Dorsolateral prefrontal cortex (tissue), 122 donors: ENCODE measurements at places on chromosomes 4 and X. TPM values are rescaled to one million over a fixed set of nuclear protein-coding genes. Genes with fewer than 3 reads are reported as not detected.

DNA sequence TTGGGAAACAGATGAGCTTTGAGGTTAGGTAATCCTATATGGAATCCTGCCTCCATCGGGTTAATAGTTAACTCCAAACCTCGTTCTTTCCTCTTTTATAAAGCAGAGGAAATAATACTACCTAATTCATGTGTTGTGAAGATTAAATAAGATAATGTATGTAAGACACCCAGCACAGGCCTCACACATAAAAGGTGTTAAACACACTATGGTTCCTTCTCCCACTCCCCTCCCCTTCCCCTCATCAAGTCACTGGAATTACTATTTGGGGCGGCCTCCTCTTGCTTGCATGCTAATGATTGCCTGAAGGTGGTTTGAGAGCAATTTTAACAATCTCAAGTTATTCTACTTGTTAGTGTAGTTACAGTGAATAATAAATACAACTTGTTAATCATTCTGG is 404.4 kb upstream of the RASGEF1B start:
- no peak for DNase-seq

GRCh38 chr4:62159876-62160275 is 959.8 kb downstream of the ADGRL3 start:
- no peak for DNase-seq

- no peak for DNase-seq
Observed at GRCh38 chr4:128862608-128863311, 53.3 kb downstream of the JADE1 start.

DNA sequence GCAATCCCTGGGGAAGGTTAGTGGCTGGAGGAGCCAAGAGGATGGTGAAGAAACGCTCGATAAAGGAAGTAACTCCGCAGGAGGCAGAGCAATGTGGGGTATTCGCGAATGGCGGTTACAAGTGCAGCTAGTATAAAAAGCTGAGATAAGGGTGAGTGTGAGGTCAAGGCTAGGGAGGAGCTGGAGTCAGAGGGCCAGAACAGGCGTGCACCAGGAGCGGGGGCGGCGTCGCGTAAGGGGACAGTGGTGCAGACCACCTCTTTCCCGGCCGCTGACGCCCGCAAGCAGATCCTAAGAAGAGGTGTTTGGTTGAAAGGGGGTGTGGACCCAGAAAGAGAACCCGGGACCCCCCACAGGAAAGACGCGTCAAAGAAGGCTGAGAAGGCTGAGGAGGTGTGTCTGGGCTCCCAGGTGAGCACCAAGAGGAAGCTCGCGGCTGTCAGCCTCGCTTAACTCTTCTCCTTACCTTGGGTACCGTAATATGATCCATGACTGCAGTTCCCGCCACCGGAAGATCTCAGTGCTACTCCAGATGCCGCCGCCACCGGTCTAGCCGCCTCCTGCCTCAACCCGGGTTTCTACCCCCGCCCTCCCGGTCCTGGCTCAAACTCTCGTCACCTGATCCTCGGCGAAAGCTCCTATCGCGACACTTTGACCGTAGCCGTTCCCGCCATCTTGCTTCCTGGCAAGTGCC is at the start of gene MTMR8:
Gene MTMR8, minus strand, starts transcription at position 579 of the 694 bp plus-strand sequence. Its CDS starts 89 bp downstream, at position 490.
- peak; percentile 67 for DNase-seq

MAGEA12 gene
- not detected for total RNA-seq

LANCL3 gene
- 3.4 TPM for total RNA-seq
